ENCODE measurements at places on chromosomes 16 and 17. TPM values are rescaled to one million over a fixed set of nuclear protein-coding genes. Genes with fewer than 3 reads are reported as not detected.
A peak's percentile ranks its signal among the peaks of the same experiment; 100 is the strongest.

- no peak for DNase-seq
Observed at GRCh38 chr17:80938556-80938955, 53.1 kb upstream of the CHMP6 start.

- no peak for DNase-seq
Observed at GRCh38 chr17:82232322-82232820, 3.5 kb downstream of the SLC16A3 start.

GRCh38 chr16:28933171-28933570, 1.4 kb downstream of the CD19 start:
- DNase-seq: no peak

- DNase-seq: no peak
Observed at GRCh38 chr16:54846766-54847165, 83.9 kb upstream of the IRX5 start.

GRCh38 chr17:15954222-15954621, 9.3 kb downstream of the ADORA2B start:
- DNase-seq: no peak

DNA sequence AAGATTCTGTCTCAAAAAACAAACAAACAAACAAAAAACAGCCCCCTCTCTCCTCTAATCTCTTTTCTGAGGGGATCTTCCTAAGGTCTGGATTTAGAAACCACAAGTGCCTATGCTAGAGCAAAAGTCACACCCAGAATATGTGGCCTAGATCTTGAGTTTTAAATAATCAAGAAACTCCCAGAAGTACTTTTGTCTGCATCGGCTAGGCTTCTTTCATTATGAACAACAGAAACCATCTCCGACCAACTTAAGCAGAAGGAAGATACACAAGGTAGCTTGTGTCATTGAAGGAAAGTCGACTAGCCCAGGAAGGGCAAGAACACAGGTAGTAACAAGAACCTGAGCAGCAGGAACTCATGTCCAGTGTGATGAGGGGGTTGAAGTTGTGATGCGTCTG, 73.9 kb upstream of the KIFC3 start:
- no peak for DNase-seq

- DNase-seq: peak; percentile 80
Observed at GRCh38 chr17:41785091-41785858, 1.2 kb downstream of the JUP start.

- DNase-seq: no peak
Observed at GRCh38 chr16:51242296-51242994, 91.4 kb upstream of the SALL1 start.

- no peak for DNase-seq
Observed at GRCh38 chr17:6843241-6843880, 11.8 kb upstream of the TEKT1 start.

Gene C17orf78
- not detected for total RNA-seq

Gene MMP15
- total RNA-seq: 42.2 TPM

Gene ITGB3
- total RNA-seq: 0.09 TPM

Gene KRTAP16-1
- not detected for total RNA-seq

Data from H1 (cell line).